NCI-H446 treated with DMSO at 0.1 percent for 48 hours (cell line): ENCODE measurements at places on chromosomes 11 and 22.

GRCh38 chr11:114977651-114978050 is 299.3 kb downstream of the NXPE2 start:
- peak; percentile 26 for DNase-seq

DNA sequence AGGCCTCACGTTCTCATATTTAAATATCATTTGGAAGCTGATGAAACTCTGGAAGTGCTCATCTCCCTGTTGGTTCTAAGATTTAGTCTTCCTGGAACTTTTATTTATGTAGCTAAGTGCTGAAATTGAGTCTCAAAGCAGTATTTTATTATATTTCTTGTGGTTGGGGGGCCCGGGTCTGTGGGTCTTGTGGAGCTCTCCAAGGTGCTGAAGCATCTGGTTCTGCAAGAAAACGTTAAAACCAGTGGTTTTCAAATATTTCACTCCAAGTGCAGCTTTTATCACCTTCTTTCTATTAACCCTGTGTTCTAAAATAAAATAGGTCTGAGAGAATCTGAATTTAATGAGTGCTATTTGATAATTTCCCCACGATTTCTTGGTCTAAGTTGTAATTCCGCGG is 1404.8 kb downstream of the TBC1D22A start:
- no peak for DNase-seq

DNA sequence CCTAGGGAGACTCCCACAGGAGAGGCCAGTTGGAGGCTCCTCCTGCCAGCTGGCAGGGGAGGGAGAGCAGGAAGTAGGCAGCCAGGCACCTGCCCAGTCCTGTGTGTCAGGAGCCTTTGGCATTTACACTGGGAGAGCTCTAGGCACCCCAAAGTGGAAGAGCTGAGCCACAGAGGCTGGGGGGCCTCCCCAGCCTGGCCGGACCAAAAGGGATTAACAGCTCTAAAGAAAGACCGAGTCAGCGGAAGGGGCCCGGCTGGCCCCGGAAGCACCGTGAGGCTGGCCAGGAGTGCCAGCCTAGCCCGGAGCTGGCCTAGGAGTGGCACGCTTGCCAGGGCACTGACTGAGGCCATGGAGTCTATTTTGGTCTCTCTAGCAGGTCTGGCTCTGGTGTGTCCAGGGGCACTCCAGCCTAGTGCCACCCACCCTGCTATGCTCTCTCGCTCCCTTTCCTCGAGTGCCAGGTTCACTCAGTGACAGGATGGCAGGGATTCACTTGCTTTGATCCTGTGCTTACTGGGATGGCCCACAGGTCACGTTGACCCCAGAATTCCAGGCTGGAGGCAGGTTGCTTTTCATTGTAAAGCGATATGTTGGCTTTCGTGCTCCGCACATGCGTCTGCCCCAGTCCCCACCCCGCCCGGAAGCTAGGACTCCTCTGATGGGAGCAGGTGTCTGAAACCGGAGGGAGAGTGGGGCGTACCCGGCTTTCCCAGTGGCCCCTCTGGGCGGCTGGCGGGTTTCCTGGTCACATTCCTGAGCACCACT is 3.3 kb upstream of the KMT5B start:
- no peak for DNase-seq

DNA sequence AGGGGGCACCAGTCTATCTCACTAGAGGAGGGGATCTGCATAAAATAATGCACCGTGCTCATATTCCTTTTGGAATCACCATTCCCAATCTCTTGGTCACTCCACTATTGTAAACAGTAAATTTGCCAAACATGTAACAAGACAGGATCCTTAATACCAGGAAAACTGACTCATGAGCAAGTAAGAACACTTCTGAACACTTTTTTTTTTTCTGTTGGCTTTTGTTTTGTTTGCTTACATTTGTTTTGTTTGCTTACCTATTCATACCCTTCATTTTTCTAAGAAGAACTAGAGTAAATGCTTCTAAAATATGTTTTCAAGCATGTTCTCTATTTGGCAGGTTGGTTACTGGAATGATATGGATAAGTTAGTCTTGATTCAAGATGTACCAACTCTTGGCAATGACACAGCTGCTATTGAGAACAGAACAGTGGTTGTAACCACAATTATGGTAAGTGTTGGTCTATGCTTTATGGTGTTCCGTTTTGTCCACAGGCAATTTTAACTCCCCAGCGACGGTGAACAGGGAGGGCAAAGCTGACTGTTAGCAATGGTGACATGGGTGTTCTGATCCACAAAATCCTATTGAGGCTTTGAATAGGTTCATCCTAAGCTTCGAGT is 111.8 kb downstream of the MSANTD4 start:
- no peak for DNase-seq

DNA sequence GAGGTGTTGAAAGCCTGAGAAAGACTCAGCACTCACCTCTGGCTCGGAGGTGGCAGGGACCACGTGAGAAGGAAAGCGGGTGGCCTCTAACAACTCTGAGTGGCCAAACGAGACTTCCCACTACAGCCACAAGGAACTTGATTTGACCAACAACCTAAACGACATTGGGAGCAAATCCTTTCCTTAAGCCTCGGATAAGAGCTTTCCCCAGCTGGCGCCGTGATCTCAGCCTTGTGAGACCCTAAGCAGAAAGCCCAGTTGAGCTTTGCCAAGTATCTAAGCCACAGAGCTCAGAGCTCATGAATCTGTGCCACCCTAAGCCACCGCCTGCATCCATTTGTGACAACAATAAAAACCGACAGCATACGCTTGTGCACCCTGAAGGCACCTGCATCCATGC is 636.0 kb downstream of the TBC1D22A start:
- no peak for DNase-seq

- DNase-seq: peak; percentile 94
Observed at GRCh38 chr11:65498977-65499712, at the start of gene MALAT1. Gene MALAT1, plus strand, starts transcription at chr11:65499045.

GRCh38 chr11:79054636-79055035 is 386.2 kb downstream of the TENM4 start:
- no peak for DNase-seq

DNA sequence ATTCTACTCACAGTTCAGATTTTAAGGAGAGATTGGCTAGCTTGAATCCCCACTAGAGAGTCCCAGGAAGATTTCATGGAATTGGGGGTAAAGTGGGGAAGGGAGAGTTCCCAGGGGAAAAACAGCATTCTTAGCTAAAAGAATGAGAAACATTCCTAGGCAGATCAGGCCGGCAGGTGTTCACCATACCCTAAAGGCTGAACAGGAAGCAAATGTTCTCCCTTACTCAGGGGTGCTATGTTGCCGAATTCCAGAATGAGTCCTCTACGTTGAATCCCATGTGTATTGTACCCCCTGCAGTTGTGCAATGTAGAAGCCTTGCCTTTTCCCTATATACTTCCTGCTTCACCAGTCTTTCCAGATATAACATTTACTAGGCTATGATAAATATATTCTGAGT is 135.2 kb upstream of the NCAM1 start:
- DNase-seq: no peak
